ENCODE measurements at places on chromosomes 1 and 21.
A peak's percentile ranks its signal among the peaks of the same experiment; 100 is the strongest.

DNA sequence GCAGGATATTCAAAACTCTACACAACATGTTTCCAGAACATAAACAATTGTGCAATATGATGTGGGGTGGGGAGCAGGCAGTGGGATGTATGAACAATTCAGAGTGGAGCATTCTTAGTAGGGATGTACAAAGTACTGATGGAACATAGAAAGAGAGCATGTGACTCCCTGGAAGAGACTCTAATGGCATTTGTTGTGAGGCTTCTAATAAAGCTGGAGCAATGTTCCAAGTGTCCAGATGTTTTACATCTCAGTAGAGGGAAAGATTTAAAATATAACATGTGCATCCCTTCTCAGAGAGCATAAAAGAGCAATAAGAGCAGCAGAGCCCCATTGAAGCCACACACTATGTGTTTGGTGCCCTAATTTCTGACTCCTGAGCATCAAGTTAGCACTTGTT is 116.5 kb downstream of the BRINP2 start:
- no peak for DNase-seq

DNA sequence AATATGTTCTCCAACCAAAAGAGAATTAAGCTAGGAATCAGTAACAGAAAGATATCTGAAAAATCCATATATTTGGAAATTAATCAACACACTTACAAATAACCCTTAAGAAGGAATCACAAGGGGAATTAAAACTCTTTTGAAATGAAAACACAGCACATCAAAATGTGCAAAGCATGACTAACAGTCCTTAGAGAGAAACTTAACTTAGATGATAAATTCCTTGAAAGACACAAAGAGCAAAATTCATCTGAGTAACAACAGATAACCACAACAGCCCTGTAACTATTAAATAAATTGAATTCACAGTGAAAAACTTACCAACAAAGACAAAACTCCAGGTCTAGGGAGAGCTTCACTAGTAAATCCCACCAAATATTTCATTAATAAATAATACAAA is 283.8 kb downstream of the SDCCAG8 start:
- DNase-seq, result no peak

- peak; percentile 32 for DNase-seq
These were observed 56.6 kb upstream of the RPL11 start for GRCh38 chr1:23634840-23635651.

DNA sequence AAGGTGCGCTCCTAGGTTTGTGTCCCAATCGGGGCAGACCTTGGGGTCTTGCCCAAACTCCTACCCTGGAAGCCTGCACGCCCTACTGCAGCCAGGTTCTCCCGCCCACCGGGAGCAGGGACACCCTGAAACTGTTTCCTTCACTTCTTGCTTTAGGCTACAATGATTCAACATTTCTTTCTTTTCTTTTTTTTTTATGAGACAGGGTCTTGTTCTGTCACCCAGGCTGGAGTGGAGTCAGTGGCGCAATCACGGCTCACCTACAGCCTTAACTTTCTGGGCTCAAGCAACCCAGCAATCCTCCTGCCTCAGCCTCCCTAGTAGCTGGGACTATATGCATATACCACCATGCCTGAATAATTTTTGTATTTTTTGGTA is 75.8 kb downstream of the ITPKB start:
- DNase-seq, result no peak

GRCh38 chr1:115833856-115834255 is 7.1 kb downstream of the NHLH2 start:
- no peak for DNase-seq

- DNase-seq, result no peak
These were observed 49.8 kb downstream of the BCAR3 start for GRCh38 chr1:93631626-93632365.

- DNase-seq, result no peak
These were observed 139.7 kb downstream of the CYYR1 start for GRCh38 chr21:26433386-26433785.

DNA sequence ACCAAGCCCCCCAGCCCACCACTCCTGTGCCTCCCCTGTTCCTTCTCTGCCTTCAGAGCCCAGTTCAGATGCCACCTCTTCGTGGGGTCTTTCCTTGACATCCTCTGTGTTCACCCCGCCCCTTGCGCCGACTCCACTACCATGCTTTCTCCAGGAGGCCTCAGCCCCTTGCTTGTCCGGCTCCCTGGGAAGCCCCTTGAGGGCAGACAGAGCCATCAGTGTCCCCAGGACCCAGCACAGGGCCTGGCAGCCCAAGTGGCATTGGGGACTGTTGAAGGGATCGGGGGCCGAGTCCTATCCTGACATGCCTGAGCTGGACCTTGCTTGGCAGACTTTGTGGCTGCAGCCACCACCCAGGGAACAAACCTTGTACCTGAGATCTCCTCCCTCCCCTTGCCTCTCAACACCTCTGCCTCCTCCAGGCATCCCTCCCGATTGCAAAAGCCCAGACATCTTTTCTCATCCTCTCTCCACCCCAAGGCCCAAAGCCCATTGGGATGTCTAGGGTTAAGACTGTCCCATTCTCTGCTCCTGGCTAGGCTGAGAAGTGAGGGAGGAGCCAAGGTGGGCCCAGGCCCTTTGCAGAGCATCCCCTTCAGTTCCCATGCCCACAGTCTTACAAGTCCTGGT is 3.4 kb downstream of the CLDN19 start:
- no peak for DNase-seq

GRCh38 chr1:216306830-216307229 is 116.4 kb downstream of the USH2A start:
- no peak for DNase-seq

DNA sequence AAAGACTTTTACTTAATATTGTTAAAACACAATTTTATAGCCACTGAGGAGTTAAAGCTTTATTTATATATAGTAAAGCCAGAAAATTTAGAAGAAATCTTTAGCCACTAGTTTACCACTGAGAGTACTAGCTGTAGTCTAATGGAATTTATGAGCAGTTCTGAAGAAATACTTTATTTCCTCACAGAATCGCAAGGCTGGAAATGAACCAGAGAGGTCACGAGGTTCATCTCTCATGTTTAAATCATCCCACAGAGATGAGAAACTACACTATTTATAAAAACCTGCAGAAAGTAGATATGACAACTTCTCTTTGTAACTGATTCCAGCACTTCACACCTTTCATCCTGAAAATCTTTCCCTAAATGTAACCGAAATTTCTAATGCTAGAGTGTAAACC is 26.0 kb downstream of the ADGRL4 start:
- DNase-seq, result no peak

DNA sequence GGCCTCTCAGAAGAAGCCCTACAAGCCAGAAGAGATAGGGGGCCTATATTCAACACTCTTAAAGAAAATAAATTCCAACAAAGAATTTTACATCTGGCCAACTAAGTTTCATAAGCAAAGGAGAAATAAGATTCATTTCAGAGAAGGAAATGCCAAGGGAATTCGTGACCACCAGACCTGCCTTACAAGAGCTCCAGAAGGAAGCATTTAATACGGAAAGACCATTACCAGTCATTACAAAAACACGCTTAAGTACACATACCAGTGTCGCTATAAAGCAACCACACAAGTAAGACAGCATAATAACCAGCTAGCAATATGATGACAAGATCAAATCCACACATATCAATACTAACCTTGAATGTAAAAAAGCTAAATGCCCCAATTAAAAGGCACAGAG is 704.9 kb upstream of the CHRM3 start:
- DNase-seq, result no peak

DNA sequence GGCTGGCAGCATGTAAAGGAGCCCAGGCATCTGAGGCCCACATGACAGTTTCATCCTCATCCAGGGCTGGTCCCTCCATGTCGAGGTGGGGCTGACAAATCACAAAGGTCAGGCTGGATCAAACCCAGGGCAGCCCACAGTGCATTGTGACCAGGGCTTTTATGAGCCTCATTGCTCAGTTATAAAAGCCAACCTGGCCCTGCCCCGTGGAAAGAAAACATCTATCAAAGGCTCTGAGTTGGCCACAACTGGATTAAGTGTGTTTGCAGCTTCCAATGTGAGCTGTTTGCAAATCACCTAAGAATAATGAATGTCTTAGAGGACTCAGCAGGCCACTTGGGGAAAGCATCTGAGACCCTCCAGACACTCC is 45.4 kb downstream of the GRHL3 start:
- no peak for DNase-seq

Data from activated gamma-delta T cell treated with anti-CD3 and anti-CD28 coated beads, Interleukin-2, amount 50 U/mL, for 16 hours (primary cell).